ENCODE measurements at places on chromosomes 1 and 21.

GRCh38 chr1:4973341-4973740 lies 318.9 kb downstream of the AJAP1 start:
- DNase-seq, result no peak

GRCh38 chr1:94852788-94853187 lies 32.6 kb downstream of the SLC44A3 start:
- DNase-seq, result no peak

DNA sequence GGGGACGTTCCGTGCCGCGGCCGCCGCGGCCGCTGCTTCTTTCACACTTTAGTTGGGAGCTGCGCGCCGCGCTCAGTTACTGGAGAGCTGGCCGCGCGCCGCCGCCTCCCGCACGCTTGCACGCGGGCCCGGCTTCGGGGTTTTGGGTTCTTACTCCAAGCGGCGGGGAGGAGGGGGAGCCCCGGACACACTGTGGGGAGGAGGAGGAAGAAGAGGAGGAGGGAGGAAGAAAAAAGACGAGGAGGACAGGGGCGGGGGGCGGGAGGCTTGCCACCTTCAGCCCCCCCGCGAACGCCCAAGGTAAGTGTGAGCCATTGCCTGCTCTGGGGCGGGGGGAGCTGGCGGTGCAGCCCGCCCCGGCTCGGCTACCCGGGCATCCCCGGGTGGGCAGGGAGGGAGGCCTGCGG lies 243 bp downstream of the C1orf21 start:
- no peak for DNase-seq

GRCh38 chr1:166350490-166350889 lies 183.7 kb upstream of the FAM78B start:
- no peak for DNase-seq

DNA sequence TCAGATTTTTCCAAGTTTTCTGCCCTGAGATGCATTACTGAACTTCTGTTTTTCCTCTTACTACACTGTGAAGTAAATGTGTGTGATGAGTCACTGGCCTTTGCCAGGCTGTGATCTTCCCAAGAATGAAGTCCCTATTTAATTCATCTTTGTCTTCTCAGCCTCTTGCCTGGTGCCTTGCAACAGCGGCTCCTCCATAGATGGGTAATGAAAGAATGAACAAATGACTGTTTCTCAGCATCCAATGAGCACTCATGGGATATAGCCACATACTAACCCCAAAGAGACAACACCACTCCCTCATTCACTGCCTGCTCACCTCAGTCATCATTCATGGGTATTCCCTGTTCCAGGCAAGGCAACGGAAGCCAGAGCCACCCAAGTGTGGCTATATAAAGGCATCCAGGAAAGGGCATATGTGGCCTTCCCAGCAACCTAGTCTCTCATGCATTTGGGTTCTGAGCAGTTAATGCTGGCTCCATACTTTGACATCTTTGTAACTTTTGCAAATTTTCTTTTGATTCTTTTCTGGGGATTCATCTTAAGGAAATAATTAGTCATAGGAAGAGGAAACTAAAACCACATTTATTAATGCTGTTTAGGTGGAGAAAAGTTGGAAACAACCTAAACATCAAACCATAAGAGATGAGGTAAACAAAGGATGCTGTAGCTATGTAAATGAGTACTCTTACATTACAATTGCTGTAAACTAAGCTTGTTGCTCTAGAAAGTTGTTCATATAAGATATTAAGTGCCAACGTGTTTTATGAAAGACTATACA lies 71.9 kb downstream of the HIVEP3 start:
- DNase-seq, result no peak

GRCh38 chr1:3393987-3394920 lies 60.2 kb upstream of the ARHGEF16 start:
- DNase-seq, result no peak

- no peak for DNase-seq
Measured at GRCh38 chr1:240320659-240321058, 229.0 kb downstream of the FMN2 start.

DNA sequence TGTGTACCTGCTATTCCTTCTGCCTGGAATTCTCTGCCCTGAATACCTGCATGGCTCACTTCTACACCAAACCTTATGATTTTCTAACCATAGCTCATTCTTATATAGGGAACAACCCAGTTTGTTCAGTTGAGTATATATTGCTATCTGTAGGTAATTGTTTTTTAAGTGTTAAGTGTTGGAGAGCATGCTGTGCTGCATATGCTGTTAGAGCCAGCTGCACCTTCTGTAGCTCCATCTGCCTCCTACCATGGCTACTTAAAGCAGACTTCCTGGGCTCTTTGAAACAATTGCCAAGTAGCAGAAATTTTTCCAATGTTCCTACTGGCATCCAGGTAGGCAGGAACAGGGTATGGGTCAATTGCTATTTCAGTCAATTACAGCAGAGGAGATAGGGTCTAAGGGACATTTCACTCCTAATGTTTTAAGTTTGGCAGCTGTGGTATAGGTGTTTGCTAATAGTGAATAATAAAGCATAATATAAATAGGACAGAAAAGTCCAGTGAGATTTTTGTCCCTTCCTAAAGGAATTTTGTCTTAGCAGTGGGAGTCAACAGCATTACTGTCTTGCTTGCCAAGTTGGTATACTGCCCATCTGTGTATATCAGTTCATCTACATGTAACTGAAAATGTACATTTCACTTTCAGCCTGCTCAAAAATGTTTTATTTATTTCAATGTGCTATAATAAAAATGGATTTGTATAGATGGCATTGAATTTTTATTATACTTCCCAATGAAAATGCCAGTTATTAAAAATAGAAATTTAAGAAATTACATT lies 34.0 kb upstream of the C1orf115 start:
- DNase-seq, result no peak

- no peak for DNase-seq
Measured at GRCh38 chr1:100404821-100405220, 52.5 kb downstream of the CDC14A start.

DNA sequence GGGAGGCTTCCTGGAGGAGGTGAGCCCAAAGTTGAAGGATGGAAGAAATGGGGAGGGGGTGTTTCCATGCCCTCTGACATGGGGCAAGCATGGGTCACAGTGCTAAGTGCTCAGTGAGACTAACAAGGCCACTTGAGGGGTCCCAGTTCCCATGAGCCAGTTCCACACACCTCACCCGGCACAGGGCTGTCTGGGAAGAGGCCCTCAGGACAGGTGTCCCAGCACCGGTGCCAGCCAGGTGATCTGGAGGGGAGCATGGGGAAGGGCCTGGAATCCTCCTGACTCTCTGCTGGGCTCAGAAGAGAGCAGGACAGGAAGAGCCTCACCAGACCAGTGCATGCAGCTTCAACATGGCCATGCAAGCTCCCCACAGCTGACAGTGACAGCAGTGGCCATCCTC lies 294.7 kb upstream of the VAMP3 start:
- no peak for DNase-seq

DNA sequence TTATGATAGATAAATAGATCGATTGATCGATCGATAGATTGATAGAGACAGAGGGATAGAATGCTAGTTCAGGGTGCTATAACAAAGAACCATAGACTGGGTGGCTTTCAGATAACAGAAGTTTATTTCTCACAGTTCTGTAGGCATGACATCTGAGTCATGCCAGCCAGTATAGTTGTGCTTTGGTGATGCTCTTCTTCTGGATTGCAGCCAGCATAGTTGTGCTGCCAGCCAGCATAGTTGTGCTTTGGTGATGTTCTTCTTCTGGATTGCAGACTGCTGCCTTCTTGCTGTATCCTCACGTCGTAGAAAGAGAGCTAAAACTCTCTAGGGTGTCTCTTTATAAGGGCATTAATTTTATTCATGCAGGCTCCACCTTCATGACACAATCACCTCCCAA lies 860.8 kb downstream of the BRINP3 start:
- DNase-seq, result no peak

GRCh38 chr1:106603616-106604015 lies 452.9 kb upstream of the PRMT6 start:
- DNase-seq, result no peak

GRCh38 chr1:205441318-205441633 lies 14.6 kb downstream of the BLACAT1 start:
- DNase-seq, result no peak

- no peak for DNase-seq
Measured at GRCh38 chr1:62989497-62989896, 205.6 kb downstream of the ATG4C start.

DNA sequence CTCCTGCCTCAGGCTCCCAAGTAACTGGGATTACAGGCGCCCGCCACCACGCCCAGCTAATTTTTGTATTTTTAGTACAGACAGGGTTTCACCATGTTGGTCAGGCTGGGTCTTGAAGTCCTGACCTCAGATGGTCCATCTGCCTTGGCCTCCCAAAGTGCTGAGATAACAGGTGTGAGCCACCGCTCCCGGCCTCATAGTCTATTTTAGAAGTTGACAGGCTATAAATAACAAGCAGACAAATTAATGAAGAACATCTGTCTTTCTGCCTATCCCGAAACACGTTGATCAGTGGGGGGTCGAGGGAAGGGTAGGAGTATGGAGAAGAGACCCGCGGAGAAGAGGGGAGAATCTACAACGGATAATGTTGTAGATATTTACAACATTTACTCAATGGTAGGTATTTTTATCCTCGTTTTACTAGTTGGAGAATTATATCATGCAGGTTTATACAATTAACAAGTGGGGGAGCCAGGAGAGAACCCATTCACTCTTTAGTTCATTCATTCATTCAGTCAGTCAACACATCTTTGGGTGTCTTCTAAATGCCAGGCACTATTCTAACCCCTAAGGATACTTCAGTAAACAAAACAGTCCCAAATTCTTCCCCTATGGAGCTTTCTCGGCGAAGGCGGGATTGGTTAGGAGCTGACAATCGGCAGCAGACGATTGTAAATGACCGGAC lies 497 bp upstream of the IFNAR2 start:
- no peak for DNase-seq

DNA sequence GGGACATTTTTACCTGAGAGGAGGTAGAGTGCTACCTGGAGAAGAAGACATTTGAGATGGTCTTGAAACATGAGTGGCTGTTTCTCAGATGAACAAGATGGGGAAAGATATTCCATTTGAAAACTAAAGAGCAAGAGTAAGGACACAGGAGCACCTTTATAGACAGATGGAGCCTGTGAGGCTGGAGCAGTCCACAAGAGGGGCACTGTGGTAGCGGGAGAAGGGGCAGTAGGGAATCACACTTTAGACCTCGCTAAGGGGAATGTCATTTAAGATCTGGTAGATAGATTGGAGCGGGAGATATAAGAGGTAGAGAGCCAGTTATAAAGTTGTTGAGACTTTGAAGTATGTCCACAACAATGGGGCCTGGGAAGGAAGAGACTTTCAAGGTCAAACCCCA lies 23.4 kb downstream of the DYNLT5 start:
- no peak for DNase-seq

- no peak for DNase-seq
Measured at GRCh38 chr1:14767075-14767474, 168.6 kb downstream of the KAZN start.

DNA sequence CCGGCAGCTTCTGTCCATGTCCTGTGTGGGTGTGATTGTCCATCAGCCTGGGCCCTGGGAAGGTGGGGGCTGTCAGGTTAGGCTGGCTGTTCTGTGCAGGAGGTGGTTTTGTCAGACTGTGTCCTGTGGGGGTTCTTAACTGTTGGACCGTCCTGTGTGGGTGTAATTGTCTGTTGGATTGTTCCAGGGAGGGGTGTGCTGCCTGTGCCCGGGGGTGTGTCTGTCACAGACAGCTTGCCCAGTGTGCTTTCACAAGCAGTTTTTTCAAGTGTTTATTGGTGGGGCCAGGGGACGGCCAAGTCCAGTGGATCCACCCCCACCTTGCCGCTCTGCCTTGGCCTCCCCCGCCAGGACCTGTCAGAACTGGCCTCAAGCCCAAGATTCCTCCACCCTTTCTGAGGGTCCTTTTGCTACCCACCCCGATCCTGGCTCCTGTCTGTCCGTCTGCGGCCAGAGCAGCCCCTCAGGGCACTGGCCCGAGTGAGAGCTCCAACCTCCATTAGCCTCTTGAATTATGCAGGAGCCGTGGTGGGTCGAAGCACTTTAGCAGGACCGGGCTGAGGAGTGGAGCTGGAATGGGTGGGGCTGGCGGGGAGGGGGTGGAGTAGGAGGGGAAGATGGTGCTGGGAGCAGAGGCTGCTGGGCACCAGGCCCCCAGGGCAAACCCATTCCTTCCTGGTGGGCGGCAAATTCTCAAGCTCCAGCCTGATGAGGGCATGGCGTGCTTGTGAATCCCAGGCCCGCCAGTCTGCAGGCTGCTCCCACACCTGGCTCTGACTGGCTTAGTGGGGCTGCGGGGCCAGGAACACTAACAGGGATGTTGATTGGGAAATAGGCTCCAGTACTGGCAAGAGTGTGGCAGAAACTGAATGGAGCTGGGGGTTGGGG lies 47.2 kb downstream of the PTPRF start:
- DNase-seq, result no peak

GRCh38 chr21:43728154-43728466 lies 9.2 kb downstream of the PDXK start:
- DNase-seq, result no peak

DNA sequence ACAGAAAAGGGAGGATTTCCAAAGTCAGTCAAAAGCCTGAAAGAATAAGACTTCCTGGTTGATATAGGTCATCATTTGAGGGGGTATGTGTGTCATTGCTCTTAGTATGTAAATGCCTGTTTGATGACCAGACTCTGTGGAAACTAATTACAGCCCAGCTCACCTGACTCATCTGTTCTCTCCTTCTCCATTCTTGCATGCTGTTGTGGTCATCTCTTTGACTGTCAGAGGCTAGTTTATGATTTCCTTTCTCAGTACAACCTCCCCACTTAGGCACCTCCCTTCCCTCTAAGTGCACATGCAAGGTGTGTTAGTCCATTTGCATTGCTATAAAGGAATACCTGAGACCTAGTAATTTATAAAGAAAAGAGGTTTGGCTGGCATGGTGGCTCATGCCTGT lies 2.4 kb upstream of the C1orf116 start:
- DNase-seq, result no peak

DNA sequence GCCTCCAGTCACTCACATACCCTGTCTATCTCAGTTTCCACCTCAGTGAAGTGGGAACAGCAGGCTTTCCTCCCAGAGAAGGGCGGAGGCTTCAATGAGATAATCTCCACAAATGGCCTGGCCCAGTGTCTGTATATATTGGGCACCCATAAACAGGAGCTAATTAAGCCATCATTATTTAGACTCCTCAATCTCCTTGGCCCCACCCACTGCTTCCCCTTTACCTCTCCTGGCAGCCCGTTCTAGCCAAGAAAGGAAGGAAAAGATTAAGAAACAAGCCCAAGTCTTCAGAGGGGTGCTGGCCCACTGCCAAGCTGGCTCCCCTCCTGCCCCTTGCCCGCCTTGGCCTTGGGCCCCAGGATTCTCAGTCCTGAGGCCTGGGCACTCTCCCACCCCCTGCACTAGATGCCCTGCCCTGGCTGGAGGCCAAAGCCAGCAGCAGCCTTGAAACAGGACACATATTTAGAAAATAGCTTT lies 15.9 kb upstream of the EPB41 start:
- DNase-seq, result no peak

- no peak for DNase-seq
Measured at GRCh38 chr1:165933446-165934170, 106.2 kb downstream of the UCK2 start.

DNA sequence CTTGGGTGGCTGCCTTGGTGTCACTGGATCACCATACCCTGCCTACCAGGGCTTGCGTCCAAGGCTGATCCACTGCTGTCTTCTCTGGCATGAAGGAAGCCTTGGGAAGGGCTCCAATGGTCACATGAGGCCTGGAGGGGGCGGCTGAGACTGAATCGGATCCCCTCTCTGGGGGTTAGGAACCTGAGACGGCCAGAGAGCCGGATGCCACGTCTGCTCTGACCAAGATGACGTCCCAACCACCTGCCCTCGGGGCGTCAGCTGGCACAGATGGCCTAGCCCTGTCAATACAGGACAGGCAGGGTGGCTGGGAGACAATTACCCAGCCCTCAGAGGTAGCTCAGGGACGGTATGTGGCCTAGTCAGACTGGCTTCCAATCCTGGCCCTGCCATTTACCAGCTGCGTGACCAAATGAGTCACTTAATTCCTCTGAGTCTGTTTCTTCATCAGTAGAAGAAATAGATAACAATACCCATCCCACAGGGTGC lies 5.4 kb downstream of the TRIM62 start:
- no peak for DNase-seq

Data from activated T-cell treated with anti-CD3 and anti-CD28 coated beads, Interleukin-2, amount 50 U/mL, for 4 hours (primary cell).